ENCODE measurements at places on chromosomes 16 and 17. TPM values are rescaled to one million over a fixed set of nuclear protein-coding genes. Genes with fewer than 3 reads are reported as not detected.

Gene P2RX5
- total RNA-seq: not detected

GRCh38 chr17:66570447-66571195 lies 264.3 kb upstream of the CACNG5 start:
- H3K4me1 ChIP-seq: no peaks in the 10 kb centered on the region
- H3K4me3 ChIP-seq: no peak overlapping the region
- no peak overlapping the region for H3K27ac ChIP-seq
- H3K27me3 ChIP-seq: no peaks in the 10 kb centered on the region
- no peaks in the 10 kb centered on the region for H3K36me3 ChIP-seq

- no peaks in the 10 kb centered on the region for H3K4me1 ChIP-seq
- DNase-seq: no peak
- H3K4me3 ChIP-seq: no peak overlapping the region
- H3K27ac ChIP-seq: no peak overlapping the region
Measured at GRCh38 chr17:32256012-32256700, 9.5 kb upstream of the RHBDL3 start.

- H3K4me1 ChIP-seq: no peaks in the 10 kb centered on the region
- no peak overlapping the region for H3K27ac ChIP-seq
- H3K27me3 ChIP-seq: no peaks in the 10 kb centered on the region
- DNase-seq: no peak
- no peaks in the 10 kb centered on the region for H3K36me3 ChIP-seq
Measured at GRCh38 chr16:80874925-80875324, 70.5 kb upstream of the CDYL2 start.

Gene CMTM2
- total RNA-seq: 1.1 TPM

DNA sequence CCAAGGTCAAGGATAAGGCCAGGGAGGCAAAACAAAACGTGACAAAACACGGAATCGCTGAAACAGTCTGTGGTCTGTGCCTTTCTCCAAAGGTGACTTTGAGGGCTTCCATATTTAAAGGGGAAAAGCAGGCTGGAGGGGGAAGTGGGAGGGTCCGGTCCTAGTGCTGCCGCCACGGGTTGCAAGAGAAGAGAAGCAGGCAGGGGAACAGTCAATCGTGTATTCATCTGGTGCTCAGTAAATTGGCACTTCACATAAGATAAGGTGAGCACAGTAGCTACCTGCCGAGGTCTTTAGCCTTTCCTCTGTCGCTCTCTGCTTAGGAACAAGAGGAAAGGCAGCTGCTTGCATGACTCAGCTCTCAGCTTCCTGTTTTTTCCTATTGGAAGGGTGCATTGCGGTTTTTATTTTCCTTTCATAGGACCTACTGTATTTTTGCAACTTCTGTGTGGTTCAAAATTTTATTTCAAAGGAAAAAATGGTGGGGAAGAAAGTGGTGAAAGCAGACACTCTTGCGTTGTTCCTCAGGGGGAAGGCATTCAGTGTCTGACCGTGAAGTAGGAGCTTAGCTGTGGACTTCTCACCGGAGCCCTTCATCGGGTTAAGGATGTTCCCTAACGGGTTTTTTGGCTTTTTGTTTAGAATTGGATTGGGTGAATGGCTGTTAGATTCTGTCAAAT lies 7.1 kb upstream of the LGALS3BP start:
- peaks cover 13% of the 10 kb centered on the region for H3K36me3 ChIP-seq
- H3K27ac ChIP-seq: no peak overlapping the region
- no peaks in the 10 kb centered on the region for H3K27me3 ChIP-seq
- peaks cover 17% of the 10 kb centered on the region for H3K4me1 ChIP-seq
- no peak for DNase-seq

GRCh38 chr17:66655861-66656260 lies 179.1 kb upstream of the CACNG5 start:
- no peaks in the 10 kb centered on the region for H3K4me1 ChIP-seq
- H3K27me3 ChIP-seq: no peaks in the 10 kb centered on the region
- DNase-seq: no peak
- H3K36me3 ChIP-seq: no peaks in the 10 kb centered on the region
